Stimulated activated CD8-positive, alpha-beta memory T cell treated with anti-CD3 and anti-CD28 coated beads, Interleukin-4, amount 100 ng/mL, for 4 hours (primary cell): ENCODE measurements at places on chromosomes 1 and 21.

DNA sequence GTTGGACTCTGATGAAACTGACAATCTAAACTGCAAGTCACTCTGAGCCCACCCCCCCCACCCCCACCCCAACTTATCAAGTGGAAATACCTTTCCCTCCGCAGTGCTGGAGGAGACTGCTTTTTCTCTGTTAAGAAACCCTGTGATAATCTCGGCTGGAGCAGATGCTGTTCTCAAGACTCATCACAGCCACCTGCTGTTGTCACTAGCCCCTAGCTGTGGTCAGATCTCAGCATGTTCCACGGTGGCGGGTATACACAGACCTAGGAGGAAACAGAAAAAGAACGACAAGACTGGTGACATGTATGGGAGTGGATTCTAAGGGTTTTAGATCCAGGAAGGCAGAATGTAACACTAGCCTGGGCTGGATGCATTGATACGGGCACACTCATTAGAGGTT, 2.3 kb downstream of the ACTL8 start:
- no peak for DNase-seq

- no peak for DNase-seq
These were observed 61.5 kb upstream of the ARHGAP29 start for GRCh38 chr1:94298861-94299260.

- no peak for DNase-seq
These were observed 500.6 kb downstream of the DISC1 start for GRCh38 chr1:232127190-232127589.

DNA sequence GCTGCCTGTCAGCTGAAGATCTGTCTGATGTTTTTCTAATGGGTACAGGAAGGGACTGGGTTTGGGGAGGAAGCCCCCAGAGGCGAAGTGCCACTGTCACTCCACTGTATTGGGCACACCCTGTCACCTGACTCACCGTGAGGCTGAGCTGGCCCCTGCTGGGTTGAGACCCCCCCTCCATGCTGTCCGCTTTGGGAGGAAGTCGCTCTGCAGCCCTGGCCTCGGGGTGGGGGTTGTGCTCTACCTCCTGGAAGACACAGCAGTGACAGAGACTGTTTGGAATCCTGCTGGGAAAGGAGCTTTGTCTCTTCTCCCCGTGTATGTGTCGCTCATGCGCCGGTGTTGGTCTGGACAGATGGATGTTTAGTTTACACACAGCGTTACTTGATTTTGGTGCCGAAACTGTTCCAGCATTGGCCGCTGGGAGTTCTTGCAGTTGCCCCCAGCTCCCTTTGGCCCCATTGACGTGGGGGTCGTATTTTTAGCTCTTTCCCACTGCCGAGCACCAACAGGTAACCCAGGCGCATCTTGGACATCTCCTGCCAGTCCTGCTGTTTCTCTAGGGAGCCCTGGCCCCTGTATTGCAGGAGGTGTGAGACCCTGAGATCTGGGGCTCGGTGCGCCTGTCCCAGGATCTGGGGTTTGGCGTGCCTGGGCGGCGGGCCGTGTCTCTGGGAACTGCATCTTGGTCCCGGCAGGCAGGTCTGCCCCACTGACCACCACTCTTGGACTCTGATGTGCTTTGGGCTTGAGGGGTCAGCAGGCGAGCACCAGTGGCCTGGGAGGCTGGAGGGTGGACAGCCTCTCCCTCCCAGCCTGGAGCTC, 30.3 kb downstream of the SLX9 start:
- no peak for DNase-seq

- DNase-seq = no peak
These were observed 138.1 kb upstream of the MAGI3 start for GRCh38 chr1:113252166-113252565.

- DNase-seq = no peak
These were observed 15.4 kb downstream of the PDXK start for GRCh38 chr21:43734131-43734927.

DNA sequence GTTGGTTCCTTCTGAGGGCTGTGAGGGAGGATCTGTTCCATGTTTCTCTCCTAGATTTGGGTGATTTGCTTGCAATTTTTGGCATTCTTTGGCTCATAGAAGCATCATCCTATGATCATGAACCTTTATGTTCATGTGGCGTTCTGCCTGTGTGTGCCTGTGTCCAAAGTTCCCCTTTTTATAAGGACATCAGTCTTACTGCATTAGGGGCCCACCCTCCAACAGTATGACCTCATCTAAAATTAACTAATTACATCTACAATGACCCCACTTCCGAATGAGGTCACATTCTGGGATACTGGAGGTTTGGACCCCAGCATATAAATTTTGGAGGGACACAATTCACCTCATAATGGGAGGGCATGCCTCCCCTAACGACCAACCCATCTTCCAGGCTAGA, 12.8 kb upstream of the CAMK1G start:
- DNase-seq = no peak

- no peak for DNase-seq
These were observed 42.1 kb downstream of the YARS1 start for GRCh38 chr1:32774950-32775634.

DNA sequence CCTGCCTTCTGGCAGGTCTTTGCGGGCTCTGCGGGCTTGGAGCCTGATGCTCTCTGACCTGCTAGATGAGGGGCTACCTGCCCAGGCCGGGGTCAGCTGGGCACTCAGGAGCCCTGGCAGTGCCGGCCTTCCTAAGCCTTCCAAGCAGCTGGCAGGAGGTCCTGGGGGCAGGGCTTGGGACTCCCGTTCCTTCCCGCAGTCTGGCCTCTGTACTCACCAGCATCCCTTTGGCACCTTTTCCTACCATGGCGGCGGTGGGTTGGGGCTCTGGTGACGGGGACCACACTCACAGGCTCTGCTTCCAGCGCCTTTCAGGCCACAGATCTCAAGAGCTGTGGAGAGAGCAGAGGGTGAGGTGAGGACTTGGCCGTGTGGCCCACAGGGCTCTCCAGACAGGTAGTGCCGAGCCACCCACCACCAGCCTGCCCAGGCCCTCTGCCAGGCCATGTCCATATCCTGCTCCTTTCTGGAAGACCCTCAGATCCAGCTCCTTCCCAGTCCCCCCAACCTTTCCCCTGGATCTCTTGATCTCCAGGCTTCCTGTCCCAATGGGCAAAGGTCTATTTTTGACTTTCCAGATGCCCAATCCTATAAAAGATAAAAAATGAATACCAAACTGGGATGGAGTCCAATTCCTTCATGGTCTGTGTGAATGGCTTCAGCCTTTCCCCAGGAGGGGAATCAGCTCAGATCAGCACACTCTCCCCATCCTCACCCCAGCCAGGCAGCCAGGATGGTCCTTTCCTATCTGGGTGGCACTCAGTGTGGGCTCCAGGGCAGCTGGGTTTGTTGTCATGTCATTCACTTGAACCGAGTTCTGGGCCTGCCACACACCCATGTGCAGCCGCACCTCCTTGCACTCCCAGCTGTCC, 7.0 kb downstream of the SLC6A9 start:
- no peak for DNase-seq

- DNase-seq = no peak
These were observed 40.9 kb upstream of the EPS8L3 start for GRCh38 chr1:109804660-109805059.

DNA sequence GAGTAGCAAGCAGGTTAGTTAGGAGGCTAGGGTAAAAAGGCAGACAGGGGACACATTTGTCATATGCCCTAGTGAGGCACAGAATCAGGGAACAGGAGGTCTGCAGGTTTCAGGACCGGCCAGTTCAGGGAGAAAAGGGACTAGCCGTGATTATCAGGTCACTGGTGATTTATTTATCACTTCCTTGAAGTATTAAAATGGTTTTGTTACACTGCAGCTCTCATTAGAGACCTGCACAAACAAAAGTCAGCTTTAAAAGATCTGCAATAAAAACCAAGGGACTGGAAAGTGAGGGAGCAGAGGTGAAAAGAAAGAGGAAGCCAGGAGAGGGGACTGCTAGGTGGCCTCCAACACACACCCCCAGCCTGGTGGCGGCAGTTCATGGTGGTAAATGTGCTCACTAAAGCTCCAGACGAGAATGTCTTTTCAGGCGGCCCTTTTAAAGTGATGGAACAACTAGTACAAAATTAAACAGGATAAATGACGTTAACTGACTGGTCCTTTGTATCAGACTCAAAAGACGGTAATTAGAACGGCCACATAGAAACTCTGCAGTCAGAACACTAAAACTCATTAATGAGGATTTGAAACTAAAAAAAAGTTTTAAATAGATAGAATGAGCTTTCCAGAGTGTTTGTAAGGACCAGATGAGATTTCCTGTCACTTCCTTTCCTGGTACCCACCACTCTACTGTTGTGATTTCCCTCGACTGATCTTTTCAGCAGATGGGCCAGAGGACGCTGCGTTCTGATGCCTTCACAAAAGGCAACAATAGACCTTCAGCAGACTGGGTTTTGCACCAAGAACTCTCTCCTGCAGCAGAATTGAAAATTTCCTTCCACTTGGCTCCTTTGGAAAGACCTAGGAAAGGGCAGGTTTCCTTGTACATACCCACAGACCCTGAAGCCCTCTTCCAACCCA, 136.8 kb downstream of the NTPCR start:
- no peak for DNase-seq

- DNase-seq = no peak
These were observed 11.0 kb downstream of the PRDM15 start for GRCh38 chr21:41868062-41868710.

DNA sequence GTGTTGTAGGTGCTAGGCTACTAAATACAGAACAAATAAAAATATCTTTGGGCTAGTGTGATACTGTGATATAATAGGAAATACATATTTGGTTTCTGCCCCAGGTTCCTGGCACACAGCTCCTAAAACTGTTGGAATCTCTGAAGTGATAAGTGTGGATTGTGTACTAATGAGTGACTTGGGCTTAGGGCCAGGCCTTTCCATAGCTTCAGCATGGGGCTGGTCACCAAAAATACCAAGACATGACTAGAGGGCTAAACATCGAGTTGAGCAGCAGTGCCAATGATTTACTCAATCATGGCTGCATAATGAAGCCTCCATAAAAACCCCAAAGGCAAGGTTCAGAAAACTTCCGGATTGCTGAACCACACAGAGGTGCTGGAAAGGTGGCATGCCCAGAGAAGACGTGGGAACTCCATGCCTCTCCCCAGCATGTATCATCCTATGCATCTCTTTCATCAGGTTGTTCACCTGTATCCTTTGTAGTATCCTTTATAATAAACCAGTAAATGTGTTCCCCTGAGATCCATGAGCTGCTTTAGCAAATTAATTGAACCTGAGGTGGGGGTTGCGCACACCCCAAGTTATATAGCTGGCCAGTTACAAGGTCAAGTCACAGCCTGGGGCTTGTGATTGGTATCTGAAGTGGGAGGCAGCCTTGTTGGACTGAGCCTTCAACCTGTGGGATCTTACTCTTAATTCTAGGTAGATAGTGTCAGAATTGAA, 51.6 kb downstream of the ZMYM4 start:
- no peak for DNase-seq

DNA sequence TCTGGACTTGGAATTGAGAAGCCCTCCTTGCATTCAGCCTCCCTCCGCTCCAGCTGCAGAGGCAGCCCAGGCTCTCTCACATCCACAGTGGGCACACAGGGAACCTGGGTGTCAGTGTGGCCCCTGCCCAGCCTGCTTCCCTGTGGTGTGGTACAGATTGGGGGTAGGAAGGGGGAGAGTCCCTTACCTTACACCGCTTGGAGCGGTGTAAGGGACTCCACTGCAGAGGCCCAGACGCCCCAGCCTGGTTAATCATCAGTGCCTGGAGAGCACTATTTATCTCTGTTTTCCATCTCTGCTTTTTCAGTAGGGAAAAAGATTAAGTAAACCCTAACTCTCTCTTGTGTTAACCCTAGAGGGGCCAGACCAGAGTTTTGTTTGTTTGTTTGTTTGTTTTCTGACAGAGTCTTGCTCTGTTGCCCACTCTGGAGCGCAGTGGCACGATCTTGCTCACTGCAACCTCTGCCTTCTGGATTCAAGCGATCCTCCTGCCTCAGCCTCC, 803 bp upstream of the RHBG start:
- no peak for DNase-seq

DNA sequence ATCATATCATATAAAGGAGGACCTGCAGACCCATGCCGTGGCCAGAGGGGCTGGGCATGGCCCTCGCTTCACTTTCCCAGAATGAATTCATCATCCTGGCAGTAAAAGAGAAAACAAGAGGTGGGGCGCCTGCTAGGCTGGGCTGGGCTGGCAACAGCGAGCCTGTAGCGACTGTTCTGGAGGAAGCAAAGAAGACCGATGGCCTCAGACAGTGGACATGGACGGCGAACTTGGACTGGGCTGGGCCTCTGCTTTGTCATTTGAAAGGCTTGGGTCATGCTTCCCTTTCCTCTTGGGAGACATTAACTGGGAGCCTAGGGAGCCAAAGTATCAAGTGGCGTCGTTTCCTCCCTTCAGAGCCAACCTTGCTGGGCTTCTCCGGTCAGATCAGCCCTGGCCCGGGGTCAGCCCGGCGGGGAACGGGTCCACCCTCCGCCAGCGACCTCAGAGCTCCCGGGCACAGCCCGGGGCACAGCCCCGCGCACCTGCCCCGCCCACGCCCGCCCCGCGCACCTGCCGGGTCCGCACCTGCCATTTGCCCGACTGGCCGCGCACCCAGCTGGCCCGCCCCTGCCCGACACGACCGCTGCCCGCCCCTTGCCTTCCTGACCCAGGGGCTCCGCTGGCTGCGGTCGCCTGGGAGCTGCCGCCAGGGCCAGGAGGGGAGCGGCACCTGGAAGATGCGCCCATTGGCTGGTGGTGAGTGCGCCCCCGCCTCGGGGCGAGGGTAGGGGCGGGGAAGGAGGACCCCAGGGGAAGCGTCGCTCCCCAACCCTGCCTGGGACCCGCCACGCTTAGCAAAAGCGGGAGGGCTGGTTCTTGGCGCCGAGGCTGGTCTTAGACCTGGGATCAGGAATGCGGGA, at the start of gene FAM3B:
Gene FAM3B, plus strand, starts transcription at position 602 of the 863 bp plus-strand sequence. Its CDS starts 79 bp downstream, at position 681.
- no peak for DNase-seq

- no peak for DNase-seq
These were observed 128.7 kb upstream of the DEPDC1 start for GRCh38 chr1:68625624-68626023.

- no peak for DNase-seq
These were observed 36.7 kb downstream of the RRP1 start for GRCh38 chr21:43825936-43826622.

DNA sequence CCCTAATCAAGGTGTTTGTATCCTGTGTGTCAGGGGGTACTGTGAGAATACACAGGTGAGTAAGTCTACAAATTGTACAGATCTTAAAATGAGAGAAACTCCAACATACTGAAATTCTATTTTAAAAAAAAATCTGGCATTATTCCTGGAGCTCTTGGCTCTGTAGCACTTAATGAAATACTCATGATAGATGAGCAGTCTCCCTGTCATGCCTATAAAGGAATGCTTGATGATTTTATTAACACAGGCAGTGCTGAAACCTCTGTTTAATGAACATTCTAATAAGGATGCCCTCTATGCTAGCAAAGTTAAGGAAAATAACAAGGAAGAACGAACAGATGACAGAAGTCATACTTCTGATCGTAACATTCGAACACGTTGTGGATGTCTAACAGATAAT, 233.9 kb upstream of the NEGR1 start:
- DNase-seq = no peak

DNA sequence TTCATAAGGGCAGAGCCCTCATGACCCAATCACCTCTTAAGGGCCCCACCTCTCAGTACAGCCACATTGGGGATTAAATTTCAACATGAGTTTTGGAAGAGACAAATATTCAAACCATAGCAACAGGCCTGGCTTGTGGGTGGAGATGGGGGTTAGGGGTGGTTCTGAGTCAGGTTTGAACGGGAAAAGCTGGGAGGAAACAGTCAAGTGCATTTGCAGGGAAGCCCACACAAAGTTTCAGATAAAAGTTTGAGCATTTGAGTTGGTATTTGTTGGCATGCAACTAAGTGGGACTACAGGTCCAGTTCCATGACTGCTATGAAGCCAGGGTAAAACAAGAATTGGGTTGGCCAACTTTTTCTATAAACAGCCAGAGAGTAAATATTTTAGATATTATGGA, 21.0 kb upstream of the PADI2 start:
- DNase-seq = no peak
